GM12865 (cell line): ENCODE measurements at places on chromosomes 1 and 21.

- DNase-seq = peak; percentile 29
These were observed at the start of gene HAPLN2 for GRCh38 chr1:156618853-156619581. Gene HAPLN2, plus strand, starts transcription at chr1:156619415. Its CDS starts 4,076 bp downstream, at chr1:156623491.

DNA sequence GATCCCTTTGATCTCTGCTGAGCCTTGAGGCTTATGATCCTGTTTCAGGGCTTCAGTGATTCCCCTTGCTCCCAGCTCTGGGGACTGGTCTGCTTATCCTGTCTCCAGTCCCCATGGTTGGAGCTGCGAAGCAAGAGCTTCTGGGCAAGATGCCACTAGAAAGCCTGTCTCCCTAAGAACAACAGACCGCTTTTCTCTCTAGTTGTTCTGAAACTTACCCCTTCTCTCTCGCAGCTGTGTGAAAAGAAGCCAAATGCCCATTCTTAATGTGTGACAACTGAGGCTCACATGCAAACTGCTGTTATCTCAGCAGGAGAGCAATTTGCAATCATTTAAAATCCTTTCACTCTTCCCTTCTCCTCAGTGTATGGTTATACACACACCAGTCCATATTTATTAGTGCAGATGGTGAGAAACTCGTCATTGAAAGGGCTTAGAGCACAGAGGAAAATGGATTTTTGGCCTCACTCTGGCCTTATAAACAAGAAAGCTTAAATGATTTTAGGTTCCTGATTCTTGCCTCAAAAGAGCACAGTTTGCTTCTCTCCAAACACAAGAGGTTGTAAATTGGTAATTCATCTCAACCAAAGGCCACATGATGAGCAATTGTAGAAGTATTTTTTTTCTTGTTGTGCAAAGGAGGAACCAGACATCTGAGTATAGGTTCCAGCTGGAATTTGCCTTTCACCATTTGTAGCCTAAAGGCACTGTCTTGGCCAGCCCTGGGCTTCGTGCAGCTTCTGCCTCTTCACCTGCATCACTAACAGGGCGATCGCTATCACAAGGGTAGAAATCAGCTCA, 179.2 kb upstream of the LMO4 start:
- no peak for DNase-seq

- no peak for DNase-seq
These were observed 273.7 kb upstream of the AJAP1 start for GRCh38 chr1:4380564-4381168.

GRCh38 chr1:224774378-224774777, 155.1 kb upstream of the DNAH14 start:
- no peak for DNase-seq

GRCh38 chr1:116572771-116573430, 2.1 kb upstream of the CD58 start:
- DNase-seq = no peak

GRCh38 chr1:29933067-29933466, 696.7 kb downstream of the PTPRU start:
- no peak for DNase-seq

DNA sequence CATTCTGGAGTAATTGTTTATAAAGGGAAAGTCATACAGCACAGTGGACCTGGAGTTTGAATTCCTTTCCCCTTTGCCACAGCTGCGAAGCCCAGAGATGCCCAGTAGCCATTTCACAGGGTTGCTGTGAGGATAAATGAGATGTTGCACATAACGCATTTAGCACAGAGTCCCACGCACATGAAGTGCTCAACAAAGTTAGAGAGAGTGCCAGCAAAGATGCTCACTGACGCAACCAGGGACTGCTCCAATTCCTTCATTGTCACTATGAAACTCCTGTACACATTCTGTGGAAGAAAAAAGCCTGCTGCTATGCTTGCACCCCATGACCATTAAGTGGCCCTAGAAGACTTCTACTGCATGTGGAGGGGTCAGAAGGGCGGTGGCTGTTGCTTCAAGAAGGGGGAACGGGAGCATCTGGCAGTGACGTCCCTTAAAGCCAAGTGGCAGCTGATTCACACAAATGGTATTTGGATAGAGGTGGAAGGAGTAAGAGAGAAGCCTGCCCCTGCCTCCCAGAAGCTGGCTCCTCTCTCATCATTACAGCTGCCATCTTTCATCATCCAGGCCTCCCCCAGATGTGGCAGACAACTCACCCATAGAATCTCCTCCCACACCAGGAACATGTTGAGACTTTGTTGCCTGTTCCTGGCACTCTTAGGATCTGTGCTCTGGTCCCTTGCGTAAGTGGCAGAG, 26.5 kb upstream of the VAV3 start:
- DNase-seq = no peak

DNA sequence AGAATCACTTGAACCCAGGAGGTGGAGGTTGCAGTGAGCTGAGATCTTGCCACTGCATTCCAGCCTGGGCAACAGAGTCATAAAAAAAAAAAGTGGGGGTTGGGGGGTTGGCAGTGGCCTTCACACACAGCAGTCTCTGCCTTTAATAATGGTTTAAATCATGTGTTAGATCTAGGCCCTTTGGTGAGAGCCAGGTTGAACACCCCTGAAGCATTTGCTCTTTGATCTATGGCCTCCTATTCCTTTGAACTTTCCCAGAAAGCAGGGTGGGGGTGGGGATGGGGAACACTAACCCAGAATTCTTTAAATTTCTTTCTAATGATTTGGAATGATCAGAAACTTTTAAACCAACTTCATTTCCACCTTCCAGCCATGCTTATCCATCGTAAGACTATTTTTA, 313.0 kb downstream of the KIF26B start:
- DNase-seq = no peak

- no peak for DNase-seq
These were observed 64.2 kb downstream of the SLC45A1 start for GRCh38 chr1:8382051-8382505.

GRCh38 chr1:115531631-115532264, 110.0 kb upstream of the VANGL1 start:
- no peak for DNase-seq

DNA sequence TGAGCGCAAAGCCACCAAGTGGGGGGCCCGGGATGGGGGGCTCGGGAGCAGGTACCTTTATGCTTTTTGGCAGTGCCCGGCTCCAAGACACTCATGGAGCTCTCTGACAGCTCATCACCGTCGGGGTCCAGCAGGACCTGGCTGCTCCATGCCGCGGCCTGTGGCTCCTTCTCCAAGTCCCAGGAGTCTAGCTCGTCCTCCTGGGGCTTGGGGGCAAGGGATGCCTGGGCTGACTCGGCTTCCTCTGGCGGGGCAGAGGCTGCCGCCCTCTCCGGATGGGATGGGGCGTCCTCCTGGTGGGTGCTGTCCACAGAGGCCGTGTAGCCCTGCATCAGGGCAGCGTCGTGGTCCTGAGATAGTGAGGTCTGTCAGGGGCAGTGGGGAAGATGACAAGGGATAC, 19.9 kb upstream of the PRDM15 start:
- no peak for DNase-seq

- no peak for DNase-seq
These were observed 18.3 kb downstream of the SPATA21 start for GRCh38 chr1:16418823-16419425.

DNA sequence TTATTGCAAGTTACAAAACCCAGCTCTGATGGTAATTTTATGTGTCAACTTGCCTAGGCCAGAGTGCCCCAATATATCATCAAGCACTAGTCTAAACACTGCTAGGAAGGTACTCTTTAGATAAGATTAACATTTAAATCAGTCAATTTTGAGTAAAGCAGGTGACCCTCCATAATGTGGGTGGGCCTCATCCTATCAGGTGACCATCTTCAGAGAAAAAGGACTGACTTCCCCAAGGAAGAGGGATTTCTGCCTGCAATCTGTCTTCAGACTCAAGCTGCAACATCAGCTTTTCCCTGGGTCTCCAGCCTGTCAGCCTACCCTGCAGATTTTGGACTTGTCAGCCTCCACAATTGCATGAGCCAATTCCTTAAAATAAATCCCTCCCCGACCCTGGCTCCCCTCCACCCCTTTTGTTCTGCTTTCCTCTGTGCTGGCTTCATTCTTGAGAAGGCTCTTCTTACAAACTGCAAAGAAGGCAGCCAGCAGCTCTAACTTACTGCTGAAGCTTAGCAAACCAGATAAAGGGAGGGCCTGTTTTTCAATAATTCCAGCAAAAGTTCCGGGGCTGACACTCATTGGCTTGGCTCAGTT, 56.4 kb upstream of the RUNX3 start:
- DNase-seq = no peak

GRCh38 chr21:22585558-22585957, 1587.3 kb downstream of the NCAM2 start:
- DNase-seq = no peak

DNA sequence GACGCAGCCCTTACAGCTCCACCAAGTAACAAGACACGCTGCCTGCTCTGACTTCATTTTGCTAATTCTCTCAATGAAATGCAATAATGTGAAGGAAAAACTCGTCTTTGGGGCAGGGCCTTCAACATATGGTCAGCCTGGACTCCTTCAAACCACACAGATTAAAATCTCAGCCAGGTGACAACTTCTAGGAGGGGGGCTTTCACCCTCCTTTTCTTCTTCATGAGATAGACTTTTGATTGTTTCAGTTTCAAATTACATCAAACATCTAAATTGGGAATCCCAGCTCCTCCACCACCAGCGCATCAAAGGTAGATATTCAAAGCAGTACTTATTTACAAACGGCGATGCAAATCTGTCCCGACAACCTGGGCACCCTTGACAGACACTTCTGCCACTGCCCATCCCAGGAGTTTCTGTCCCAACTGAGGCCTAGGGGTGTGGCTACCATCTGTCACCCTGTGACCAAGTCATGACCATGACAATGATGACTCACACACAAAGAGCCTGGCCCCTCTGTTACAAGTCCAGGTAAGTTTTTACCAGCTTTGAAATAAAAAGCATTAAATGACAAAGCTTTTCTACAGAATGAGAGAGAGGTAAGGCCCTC, 29.7 kb downstream of the SSBP3 start:
- DNase-seq = peak; percentile 97

GRCh38 chr1:177305040-177306018, 134.6 kb downstream of the BRINP2 start:
- no peak for DNase-seq

DNA sequence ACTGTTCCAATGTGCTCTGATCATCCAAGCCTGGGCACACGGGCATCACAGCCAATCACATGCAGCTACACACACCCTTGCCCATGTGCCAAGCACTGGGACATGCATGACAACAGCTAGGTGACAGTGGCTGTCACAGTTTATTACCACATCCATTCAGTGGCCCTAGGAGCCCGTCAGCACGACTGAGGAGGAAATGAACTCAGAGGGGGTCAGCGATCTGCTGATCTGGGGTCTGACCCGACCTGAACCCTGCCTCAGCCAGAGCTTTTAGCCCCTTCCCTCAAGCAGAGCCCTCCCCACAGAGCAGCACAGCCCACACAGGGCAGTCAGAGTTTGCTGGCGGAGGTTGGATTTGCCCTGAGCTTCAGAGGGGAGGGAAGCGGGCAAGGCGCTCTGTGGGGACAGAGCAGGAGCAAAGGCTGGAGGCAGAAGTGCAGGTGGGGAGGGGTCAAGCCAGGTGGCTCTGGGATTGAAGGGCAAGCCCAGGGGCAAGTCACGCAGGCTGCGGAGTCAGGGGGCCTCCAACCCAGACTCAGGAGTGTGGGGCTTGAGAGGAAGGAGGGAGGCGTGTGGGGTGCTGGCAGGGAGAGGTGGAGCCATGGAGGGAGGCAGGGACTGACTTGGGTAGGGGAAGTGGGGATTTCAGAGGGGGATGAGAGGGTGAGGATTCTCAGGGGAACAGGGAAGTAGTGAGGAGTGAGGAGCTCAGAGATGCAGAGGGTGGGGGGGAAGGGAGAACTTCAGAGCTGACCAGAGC, 10.4 kb downstream of the SH3BGRL3 start:
- DNase-seq = no peak

GRCh38 chr1:92310185-92310597, 11.3 kb downstream of the RPAP2 start:
- peak; percentile 20 for DNase-seq

DNA sequence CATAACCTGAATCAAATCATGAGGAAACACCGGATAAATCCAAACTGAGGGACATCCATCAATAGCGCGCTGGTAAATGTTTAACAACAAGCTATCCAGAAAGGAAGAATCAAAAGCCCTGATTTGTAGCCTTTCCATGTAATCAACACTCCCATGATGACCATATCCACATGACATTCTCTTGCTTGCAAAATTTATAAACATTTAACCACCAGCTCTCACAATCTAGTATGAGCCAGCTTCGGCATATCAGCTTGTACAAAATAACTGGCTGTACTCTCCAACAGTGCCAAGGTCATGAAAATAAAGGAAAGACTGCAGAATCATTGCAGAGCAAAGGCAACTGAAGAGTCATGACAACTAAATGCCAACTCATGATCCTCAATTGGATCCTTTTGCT, 15.7 kb downstream of the HSD11B1 start:
- no peak for DNase-seq

DNA sequence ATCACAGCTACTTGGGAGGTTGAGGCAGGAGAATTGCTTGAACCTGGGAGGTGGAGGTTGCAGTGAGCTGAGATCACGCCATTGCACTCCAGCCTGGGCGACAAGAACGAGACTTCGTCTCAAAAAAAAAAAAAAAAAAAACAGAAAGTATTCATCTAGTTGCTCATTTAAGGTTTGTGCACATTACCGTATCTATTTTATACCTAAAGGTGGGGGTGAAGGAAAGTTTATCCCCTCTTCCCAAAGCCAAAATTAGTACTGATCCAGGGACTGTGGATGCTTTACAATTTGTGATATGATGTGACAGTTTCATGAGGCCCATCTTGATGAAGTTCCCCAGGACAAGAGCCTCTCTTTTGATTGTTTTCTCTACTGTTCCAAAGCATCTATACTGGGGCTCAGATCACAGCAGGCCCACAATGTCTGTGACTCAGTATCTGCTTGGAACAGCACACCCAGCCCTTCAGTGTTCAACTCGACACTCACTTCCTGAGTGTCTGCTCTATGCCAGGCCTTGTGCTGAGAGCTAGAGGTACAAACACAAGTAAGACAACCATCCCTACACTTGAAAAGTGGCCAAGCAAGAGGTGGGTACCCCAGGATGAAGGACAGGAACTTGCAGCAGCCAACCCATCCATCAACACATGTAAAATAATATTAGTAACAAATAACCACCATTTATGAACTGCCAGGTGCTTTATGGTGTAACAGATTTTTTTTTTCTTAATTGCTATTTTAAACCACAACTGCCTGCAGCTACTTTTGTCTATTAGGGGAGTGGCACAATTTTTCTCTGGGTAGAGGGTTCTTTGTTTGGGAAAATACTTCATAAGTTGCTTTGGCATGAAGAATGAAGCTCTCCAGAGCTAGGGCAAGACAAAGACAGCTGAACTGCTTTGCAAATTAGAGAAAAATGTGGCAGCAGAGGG, 29.0 kb upstream of the KHDRBS1 start:
- peak; percentile 32 for DNase-seq

DNA sequence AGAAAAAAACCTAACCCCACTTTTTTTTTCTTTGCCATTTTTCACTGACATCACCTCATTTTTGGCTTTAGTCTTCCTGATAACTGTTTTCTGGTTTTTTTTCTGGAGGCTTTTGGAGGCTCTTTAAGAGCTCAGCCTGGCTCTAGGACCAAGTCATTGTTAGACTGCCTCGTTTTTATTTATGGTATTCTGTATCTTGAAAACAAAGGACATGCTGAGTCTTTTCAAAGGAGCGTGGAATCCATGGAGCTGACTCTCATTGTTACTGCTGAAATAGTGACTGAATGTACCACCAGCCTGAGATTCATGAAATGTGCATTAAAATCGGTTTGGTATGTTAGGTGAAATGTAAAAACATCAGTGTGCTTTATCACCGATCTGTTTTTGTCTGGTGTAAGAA, 28.0 kb downstream of the RASAL2 start:
- no peak for DNase-seq
